ENCODE measurements at places on chromosomes 12 and 14.

- no peak for DNase-seq
Observed at GRCh38 chr14:72480464-72481243, 413.2 kb downstream of the DPF3 start.

- DNase-seq, result no peak
Observed at GRCh38 chr12:123807002-123807401, 44.9 kb downstream of the DNAH10 start.

DNA sequence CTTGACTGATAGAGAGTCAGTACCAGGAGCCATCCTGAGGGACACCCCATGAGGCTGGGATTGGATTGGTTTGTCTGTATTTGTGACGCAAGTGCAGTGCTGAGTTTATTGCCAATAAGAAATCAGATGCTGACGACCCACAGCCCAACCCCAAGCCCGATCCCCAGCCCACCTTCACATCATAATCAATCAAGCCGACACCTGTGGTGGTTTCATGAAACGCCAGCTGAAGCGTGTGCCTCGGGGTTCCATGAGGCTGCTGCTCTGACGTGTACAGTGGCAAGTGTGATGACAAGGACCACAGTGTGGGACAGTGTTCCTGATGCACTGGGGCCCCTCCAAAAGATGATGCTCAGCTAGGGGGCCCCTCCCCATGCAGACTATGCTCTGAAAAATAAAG, 62.1 kb upstream of the C14orf180 start:
- no peak for DNase-seq

DNA sequence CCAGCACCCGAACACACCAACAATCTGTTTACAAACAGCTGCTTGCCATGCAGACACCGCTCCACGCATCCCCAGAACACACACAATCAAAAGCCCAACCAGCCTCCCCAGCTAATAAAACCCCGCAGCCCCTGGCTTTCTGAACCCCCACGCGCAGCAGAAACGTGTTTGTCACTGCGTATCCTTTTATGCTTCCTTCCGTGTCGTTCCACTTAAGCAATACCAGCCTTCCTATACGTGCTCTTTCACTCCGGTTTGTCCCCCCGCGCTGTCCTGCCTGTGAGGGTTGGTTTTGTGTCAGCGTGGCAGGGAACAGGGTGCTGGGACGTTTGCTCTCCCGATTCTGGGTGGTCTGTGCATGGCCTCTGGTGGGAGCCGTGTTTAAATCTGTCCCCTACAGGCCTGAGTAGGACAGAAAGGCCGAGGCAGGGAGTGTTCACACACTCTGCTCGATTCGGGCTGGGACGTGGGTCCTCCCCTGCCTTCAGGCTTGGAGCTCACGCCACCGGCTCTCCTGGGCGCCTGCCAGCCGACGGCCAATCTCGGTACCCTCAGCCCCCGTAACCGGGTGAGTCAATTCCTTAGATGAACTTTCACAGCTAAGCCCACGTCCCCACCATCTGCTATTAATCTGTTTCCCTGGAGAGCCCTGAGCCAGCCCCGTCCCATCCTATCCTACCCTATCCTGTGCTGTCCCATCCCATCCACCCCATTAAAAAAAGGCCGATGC, 60.0 kb downstream of the NOC4L start:
- DNase-seq, result no peak

DNA sequence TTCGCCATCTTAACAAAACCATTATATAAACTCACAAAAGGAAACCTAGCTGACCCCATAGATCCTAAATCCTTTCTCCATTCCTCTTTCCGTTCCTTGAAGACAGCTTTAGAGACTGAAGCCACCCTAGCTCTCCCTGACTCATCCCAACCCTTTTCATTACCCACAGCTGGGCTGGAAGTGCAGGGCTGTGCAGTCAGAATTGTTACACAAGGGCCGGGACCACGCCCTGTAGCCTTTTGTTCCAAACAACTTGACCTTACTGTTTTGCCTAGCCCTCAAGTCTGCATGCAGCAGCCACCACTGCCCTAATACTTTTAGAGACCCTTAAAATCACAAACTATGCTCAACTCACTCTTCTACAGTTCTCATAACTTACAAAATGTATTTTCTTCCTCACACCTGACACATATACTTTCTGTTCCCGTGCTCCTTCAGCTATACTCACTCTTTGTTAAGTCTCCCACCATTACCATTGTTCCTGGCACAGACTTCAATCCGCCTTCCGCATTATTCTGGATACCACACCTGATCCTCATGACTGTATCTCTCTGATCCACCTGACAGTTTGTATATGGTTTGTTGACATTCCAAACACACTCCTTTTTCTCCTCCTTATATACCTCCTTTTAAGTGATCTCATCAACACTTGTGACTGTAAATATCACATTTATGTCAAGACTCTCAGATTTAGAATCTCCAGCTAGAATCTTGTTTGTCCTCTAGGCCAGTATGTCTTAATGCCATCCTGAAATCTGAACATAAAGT, 208.7 kb downstream of the KITLG start:
- no peak for DNase-seq

DNA sequence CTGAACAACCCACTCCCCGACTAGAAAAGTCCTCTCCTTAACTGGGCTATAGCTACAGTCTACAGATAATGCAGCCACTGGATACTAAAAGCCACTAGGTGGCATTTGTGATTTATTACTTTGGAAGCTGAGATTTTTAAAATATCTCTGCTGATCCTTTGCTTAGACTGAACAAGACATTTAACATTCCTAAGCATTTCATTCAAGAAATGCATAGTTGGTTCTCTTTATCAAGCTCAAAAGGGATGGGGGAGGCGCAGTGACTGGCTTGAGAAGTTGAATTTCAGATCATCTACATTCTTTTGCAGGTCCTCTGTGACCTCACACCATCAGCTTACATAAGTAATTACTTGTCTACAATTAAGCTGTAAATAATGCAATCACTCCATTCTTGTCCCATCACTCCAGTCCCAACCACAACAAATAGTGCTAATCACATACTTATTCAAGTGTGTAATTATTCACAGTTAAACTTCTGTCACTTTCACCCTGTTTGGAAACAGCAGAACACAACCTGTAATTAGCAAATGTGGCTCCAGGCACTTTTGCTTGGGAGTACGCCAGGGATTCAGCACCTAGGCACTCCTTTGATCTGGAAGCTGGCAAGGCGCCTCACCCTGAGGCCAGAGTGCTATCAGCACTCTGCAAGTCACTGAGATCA, 203.6 kb downstream of the NOVA1 start:
- DNase-seq, result no peak

- DNase-seq, result no peak
Observed at GRCh38 chr12:1847411-1847810, 27.0 kb downstream of the LRTM2 start.

DNA sequence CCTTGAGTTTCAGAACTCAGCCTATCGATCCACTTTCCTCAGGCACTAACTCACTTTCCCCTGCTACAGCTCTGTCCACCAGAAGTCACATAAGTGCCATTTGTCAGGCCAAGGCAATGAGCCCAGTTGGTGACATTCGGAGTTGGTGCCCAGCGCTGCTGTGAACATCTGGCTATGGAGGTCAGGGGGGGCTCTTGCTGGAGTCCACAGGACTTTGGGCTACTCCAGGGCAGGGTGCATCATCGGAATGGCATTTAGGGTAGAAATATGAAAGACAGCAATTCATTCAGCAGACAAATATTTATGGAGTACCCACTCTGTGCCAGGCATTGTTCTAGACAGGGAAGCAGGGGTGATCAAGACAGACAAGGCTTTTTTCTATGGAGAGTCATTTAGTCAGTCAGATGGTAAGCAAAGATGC, 1.5 kb upstream of the PPP1CC start:
- DNase-seq, result no peak

- no peak for DNase-seq
Observed at GRCh38 chr14:62253171-62253570, 491.0 kb downstream of the SNAPC1 start.

DNA sequence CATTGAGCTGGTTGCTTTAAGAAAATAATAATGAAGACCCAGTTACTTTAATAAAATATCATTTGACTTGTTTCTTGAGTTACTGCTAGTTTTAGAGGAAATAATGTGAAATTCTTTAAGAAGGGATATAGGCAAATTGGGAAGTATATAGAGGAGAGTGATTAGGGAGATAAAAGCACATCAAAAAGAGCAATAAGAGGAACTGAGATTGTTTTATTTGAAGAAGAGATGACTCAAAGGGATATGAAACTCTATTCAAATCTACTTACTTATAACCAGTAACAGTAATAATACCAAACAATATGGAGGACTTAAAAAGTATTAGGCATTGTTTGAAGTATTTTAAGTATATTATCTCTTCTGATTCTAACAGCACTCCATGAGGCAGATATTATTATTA, 37.1 kb downstream of the LRRK2 start:
- DNase-seq, result no peak

GRCh38 chr14:38868399-38869290, 234.4 kb downstream of the SEC23A start:
- DNase-seq, result no peak

GRCh38 chr12:132118876-132119275, 25.2 kb downstream of the DDX51 start:
- no peak for DNase-seq

GRCh38 chr12:12837025-12837812, 24.1 kb downstream of the DDX47 start:
- peak; percentile 8 for DNase-seq

GRCh38 chr12:103282124-103282523, 213.6 kb downstream of the C12orf42 start:
- no peak for DNase-seq

All from stimulated activated CD8-positive, alpha-beta memory T cell treated with anti-CD3 and anti-CD28 coated beads, Interleukin-15, amount 100 ng/mL, for 4 hours (primary cell).